Stimulated activated CD4-positive, alpha-beta T cell treated with anti-CD3 and anti-CD28 coated beads, Interleukin-15, amount 100 ng/mL, for 48 hours (primary cell): ENCODE measurements at places on chromosomes 6 and 20.

- DNase-seq: no peak
Measured at GRCh38 chr6:167988154-167988495, 9.3 kb upstream of the KIF25 start.

GRCh38 chr6:111569951-111570350 is 35.7 kb downstream of the TRAF3IP2 start:
- no peak for DNase-seq

DNA sequence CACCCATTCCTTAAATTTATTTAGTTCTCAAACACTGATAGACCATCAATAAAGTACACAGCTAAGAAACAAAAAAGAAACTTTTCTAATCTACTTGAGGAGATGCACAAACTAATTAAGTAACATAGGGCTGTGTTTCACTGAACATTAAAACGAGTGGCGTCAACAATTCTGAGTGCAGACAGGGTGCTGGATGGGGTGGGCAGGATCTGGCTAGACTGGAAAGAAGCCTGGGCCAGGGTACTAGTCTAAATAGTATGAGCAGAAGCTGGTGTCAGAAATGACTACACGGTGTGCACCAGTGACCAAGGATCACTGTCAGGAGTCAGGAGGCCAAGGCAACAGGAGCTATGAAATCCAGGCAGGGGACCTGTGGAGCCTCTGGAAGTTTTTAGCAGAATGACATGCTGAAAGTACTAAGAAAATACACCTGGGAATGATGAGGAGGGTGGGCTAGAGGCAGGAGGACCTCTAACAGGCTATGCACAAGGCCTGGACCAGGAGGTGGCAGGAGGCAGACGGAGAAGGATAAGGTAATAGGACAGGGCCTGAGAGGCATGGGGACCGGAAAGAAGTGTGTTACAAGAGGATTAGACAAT is 13.3 kb downstream of the ZBTB24 start:
- no peak for DNase-seq

- no peak for DNase-seq
Measured at GRCh38 chr6:116948533-116949304, 71.7 kb downstream of the RFX6 start.

GRCh38 chr6:123467392-123467791 is 169.4 kb downstream of the TRDN start:
- no peak for DNase-seq
